Stimulated activated CD8-positive, alpha-beta memory T cell treated with anti-CD3 and anti-CD28 coated beads, Interleukin-4, amount 100 ng/mL, for 4 hours (primary cell): ENCODE measurements at places on chromosomes 7 and 10.

- DNase-seq: no peak
Measured at GRCh38 chr7:153515359-153515758, 536.8 kb upstream of the DPP6 start.

DNA sequence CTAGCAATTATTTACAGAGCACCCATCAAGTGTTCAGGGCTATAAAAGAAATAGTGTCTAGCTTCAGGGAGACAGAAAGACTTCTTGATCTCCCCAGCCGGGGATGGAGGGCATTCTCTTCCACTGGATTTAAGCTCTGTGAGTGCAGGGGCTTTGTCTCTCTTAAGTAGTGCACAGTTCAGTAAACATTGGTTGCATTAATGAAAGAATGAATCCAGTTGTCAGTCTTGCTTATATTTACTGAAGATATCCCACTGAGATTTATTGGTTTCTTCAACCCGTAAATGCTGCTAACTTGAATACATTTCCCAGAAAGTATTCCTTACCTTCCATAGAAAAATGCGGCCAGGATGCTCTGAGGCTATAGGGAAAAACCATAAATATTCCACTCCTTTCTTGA, 41.9 kb downstream of the AUTS2 start:
- DNase-seq: no peak

DNA sequence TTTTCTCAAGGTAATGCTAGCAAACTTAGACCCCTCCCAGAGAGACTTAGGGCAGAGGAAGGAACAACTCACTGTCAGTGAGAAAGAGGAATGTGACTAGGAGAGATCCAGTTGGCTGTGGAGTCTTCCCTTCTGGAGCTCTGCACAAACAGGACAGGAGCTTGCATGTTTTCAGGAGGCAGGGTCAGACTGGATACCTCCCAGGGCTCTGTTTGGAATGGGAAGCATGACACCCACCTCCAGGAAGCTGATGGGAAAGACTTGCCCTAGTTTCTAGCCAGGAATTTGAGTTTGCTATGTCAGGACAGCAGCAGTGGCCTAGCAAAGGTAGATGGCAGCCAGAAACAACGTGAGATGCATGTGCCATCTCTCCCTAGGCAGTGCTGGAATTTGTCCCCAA, 40.6 kb downstream of the GHRHR start:
- no peak for DNase-seq

DNA sequence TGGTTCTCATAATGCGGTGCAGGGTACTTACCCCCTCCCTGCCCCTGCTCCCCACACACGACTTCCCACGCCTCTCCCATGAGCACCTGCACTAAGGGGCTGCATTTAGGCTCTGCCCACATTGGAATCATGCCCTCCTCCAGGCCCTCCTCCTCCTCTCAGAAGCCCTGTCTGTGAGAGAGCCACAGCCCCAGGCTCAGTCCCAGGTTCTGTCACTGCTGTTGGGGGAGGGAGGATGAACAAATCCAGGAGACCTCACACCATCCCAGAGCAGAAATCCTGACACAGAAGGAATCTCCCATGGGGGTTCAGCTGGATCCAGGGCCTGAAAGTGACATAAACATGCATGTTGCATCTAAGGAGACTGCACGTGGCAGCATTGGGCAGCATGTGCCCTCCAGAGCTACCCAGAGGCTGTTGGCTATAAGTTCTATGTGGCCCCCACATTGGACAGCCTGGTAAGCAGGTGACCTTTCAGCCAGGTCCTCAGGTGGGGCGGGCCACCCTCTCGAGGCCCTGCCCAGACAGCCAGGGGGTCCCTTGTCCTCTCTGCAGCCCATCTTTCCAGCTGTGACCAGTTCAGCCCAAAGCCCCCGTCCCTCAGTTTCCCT, 1.6 kb upstream of the PILRA start:
- no peak for DNase-seq

DNA sequence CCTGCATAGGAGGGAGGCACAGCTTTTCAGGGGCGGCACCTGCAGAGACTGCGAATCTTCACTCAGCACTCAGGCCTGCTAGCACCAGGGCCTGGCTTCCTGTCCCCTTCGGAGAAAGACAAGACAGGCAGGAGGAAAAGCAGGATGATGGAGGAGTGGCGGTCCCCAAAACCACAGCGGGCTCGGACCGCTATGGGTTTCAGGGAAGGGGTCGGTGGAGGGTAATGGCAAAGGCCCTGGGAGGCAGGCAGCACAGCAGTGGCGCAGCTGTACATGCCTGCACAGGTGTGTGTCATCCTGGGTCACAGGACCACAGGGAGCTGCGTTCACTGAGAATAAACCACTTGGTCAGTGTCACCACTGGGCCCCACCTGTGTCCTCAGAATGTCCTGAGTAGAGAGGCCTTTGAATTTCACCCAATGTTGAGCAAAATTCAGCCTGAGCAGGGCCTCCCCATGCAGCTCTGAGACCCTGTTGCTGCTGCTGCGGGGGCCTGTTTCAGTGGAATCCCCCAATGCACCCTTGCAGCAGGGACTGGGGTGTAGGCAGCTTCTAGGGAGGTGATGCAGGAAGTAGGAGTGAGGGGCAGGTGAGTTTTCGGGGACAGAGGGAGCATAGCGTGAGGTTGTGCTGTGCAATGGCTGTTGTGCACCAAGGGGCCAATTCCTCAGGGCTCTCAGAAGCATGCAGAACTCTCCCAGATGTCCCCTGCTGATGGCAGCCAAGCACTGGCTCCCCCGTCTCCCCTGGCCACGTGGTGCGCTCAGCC, 90.6 kb upstream of the PPP2R2D start:
- no peak for DNase-seq

GRCh38 chr10:45377858-45378257, 3.8 kb downstream of the ALOX5 start:
- DNase-seq: no peak

GRCh38 chr10:37680243-37680683, 177.1 kb downstream of the ZNF248 start:
- DNase-seq: no peak

- DNase-seq: no peak
Measured at GRCh38 chr7:103715376-103716120, 269.5 kb upstream of the SLC26A5 start.

GRCh38 chr7:51289623-51290303, 26.8 kb downstream of the COBL start:
- DNase-seq: no peak

GRCh38 chr10:100325158-100325557, 4.9 kb downstream of the PKD2L1 start:
- no peak for DNase-seq

DNA sequence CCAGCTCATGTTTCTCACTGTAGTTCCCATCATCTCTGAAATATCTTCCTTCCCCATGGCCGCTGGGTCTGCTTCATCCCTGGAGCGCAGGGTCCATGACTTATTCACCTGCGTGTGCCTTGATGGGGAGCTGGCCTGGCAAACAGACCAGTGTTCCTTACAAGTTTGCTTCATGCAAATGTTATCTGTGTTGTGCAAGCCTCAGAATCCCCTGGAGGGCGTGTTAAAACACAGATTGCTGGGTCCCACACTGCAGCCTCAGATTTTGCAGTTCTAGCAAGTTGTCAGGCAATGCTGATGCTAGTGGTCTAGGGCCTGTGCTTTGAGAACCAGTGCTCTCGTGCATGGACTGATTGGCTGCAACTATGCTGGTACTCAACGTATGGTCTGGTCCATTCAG, 7.2 kb upstream of the DMBT1 start:
- no peak for DNase-seq

DNA sequence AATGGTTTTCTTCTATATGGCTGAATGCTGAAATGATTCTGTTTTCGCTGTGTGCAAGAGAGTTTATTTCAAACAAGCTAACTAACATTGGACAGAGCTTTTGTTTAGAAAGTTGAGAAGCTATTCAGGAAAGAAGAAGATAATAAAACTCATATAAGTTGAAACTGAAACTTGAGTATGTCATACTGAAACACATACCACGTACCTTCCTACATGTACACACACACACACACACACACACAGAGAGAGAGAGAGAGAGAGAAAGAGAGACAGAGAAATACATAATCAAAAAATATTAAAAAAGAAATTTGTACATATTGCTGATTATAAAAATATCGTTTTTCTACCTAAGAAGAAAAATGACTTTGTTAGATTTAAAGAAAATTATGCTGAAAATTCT, 561.9 kb upstream of the KCND2 start:
- no peak for DNase-seq

DNA sequence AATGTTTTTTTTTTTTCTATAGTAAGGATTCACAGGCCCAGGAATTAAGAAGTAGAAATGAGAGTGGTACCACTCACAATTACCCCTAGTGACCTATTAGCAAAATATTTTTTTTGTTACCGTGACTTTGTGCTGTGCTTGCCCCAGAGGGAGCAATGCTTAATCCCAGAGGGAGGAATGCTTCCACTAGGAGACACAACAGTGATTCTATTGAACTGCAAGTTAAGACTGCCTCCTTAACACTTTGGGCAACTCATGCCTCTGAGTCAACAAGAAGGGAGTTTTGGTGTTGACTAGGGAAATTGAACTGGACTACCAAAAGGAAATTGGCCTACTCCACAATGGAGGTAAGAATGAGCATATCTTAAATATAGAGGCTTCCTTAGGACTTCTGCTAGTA, 17.2 kb upstream of the MEOX2 start:
- no peak for DNase-seq

GRCh38 chr10:123391275-123392028, 237.2 kb downstream of the BUB3 start:
- no peak for DNase-seq
